ENCODE measurements at places on chromosomes 6 and 20.

DNA sequence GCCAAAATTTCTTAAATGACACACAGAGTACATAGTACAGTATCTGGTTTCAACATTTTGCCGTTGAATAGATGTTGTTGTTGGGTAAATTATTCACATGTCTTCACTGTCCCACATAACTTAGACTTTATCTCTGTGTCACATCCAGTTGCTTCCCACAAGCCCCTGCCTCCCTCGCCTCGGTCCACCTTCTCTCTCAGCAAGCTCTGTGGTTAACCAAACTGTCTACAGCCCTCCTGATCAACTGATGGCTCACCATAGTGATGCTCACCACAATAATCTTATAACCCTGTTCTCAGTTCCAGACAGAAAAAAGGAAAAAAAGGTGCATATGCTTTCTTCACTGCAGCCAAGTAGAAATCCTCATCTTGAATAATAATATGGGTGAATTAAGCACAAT is 23.0 kb downstream of the IL17F start:
- no peak for DNase-seq
- H3K27ac ChIP-seq: no peak overlapping the region
- H3K4me1 ChIP-seq: no peaks in the 10 kb centered on the region
- no peak overlapping the region for H3K4me3 ChIP-seq
- no peaks in the 10 kb centered on the region for H3K27me3 ChIP-seq

DNA sequence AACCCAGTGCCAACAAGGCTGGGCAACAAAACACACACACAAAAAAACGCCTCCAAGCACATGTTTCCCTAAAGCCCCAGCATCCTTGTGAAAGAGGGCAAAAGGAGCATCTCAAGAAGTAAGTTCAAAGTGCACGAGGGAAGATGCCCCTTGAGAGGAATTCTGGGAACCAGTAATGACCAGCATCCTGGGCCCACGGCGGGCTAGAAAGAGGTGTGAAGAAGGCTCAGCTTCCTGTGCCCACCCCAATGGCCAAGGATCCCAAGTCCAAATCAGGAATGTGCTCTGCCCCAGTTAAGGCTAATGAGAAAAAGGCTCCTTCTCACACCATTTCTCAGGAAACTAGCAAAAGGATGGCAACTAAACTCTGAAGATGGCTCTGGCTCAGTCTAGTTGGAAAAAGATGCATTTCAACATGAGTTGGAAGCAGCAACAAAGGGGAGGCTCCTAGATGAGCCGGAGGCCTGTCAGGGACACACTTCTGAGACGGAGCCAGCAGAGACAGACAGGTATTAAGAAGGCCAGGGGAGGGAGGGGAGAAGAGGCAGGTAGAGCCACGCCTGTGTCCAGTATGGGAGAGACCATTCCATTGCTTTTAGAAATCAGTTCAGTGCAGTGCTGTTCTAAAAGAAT is 3.2 kb downstream of the RIMS4 start:
- no peak for DNase-seq
- no peaks in the 10 kb centered on the region for H3K36me3 ChIP-seq
- H3K4me3 ChIP-seq: no peak overlapping the region
- H3K27ac ChIP-seq: no peak overlapping the region
- H3K4me1 ChIP-seq: peaks cover 10% of the 10 kb centered on the region

DNA sequence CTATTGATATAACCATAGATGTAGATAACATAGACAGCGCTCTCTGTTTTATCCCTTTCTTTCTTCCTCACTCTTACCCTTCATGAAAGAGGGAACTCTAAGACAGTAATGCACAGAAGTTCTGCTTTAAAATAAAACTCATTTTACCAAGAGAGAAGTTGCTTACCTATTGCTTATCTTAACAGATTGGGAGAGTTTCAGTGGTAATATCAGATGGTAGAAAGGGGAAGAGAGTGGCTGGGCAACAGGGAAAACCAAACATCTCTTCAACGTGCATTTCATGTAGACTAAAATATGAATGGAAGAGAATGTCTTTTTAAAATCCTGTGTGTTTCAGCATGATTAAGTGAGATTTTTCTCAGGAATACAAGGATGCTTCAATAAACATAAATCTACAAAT is 45.3 kb upstream of the SIRPG start:
- no peak for DNase-seq
- H3K36me3 ChIP-seq: no peaks in the 10 kb centered on the region
- H3K4me3 ChIP-seq: no peak overlapping the region
- H3K27me3 ChIP-seq: no peaks in the 10 kb centered on the region
- H3K4me1 ChIP-seq: no peaks in the 10 kb centered on the region

DNA sequence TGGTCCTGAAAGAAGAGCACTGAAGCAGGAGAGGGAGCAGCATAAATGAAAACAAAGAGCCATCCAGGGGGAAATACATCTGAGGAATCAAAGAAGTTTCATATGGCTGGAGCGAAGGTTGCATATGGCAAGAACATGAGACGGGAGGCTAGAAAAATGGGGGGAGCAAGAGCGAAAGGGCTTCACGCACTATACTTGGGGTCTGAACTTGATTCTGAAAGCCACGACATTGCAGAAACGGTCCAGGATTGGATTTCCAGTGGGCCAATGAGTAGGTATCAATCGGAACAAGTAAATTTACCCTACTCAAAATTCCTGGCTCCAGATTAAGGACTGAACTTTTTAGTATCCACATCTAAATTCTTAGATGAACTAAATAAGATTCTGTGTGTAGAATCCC is 47.9 kb downstream of the B4GALT5 start:
- DNase-seq: no peak
- H3K27me3 ChIP-seq: no peaks in the 10 kb centered on the region
- peaks cover 15% of the 10 kb centered on the region for H3K4me1 ChIP-seq
- no peak overlapping the region for H3K27ac ChIP-seq

- no peak overlapping the region for H3K4me3 ChIP-seq
- H3K27me3 ChIP-seq: no peaks in the 10 kb centered on the region
- no peaks in the 10 kb centered on the region for H3K36me3 ChIP-seq
- no peaks in the 10 kb centered on the region for H3K4me1 ChIP-seq
- no peak overlapping the region for H3K27ac ChIP-seq
Observed at GRCh38 chr20:11847827-11848226, 69.9 kb upstream of the BTBD3 start.

DNA sequence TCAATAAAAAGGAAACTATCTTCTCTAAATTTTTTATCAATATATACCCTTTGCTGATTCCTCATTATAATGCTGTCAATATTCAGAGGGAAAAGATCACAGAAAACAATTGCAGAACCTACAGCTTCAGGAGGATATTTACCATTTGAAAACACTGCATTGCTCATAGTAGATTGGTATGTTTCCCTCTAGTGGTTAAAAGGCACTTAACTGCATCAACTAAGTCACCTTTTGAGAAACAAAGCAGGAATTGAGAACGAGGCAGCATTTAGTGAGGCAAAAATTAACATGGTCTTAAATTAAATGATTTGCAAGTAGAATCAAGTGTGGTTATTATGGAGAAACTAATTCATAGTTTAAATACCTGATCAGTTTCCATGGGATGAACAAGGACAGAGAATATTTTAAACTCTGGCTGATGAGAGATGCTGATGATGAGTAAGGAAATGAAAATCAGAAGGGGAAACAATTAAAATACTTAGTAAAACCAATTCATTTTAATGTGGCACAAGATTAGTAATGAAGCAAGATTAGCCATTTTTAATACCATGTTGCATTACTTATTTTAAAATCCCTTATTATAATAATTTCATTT is 642.1 kb downstream of the EPHA7 start:
- no peak for DNase-seq
- no peaks in the 10 kb centered on the region for H3K27me3 ChIP-seq
- H3K27ac ChIP-seq: no peak overlapping the region
- H3K4me1 ChIP-seq: no peaks in the 10 kb centered on the region
- no peaks in the 10 kb centered on the region for H3K36me3 ChIP-seq

DNA sequence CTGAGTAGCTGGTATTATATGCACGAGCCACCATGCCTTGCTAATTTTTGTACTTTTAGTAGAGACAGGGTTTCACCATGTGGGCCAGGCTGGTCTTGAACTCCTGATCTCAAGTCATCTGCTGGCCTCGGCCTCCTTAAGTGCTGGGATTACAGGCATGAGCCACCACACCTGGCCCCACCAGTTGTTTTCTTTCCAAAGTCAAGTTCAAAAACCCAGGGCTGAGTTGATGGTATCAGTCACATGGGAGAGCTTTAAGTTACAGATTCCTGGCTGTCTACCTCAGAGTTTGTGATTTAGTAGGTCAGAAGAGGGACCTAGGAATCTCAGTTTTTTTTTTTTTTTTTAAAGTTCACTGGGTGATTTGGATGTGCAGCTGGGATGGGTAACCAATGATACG is 107.7 kb downstream of the SCP2D1 start:
- no peak overlapping the region for H3K27ac ChIP-seq
- H3K4me3 ChIP-seq: no peak overlapping the region
- no peaks in the 10 kb centered on the region for H3K4me1 ChIP-seq

DNA sequence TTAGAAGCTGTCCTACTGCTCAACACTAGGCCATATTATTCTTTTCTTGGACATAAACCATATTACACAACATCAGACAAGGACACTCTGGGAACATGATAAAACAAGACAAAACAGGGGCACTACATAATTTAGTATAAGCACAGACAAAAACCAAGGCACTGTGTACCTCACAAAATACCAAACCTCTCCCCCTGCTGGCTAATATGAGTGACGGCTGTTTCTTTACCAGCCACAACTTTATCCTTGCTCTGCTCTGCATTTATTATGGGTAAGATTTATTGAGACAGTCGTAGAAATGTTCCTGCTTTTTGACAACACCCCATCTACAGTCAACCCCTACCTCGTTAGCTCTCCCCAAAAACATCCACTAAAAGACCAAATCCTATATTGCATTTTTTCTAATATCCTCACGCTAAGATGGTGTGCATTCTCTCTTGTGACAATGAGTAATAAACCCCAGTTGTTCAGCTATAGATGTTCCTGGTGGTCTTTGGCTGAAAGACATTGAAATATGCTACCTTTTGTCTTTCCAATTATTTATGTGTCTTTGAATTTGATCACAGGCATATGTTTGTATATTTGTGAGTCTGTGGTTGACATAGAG is 23.8 kb upstream of the POLR1H start:
- H3K4me1 ChIP-seq: no peaks in the 10 kb centered on the region
- H3K27me3 ChIP-seq: no peaks in the 10 kb centered on the region
- no peak overlapping the region for H3K4me3 ChIP-seq
- no peak for DNase-seq

GRCh38 chr6:14726816-14727493 is 518.9 kb upstream of the JARID2 start:
- H3K27ac ChIP-seq: no peak overlapping the region
- no peaks in the 10 kb centered on the region for H3K36me3 ChIP-seq
- no peak for DNase-seq
- no peaks in the 10 kb centered on the region for H3K4me1 ChIP-seq

DNA sequence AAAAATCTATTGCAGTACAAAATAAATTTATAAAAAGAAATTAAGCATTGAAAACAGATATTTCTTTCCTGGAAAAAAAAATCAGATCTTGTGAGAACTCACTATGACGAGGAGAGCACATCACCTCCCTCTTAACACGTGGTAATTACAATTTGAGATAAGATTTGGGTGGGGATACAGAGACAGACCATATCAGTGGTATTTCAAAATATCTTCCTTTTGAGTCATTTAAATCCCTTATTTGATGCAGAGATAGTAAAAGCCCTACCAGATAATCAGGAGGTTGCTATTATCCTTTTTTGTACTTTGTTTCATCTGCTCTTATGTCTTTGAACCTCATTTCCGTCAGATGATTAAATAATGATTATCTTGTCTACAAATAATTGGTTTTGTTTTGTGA is 800.4 kb downstream of the KIF16B start:
- H3K4me3 ChIP-seq: no peak overlapping the region
- H3K4me1 ChIP-seq: no peaks in the 10 kb centered on the region
- no peaks in the 10 kb centered on the region for H3K36me3 ChIP-seq
- no peak for DNase-seq

GRCh38 chr6:30857549-30857948 is 26.8 kb upstream of the DDR1 start:
- no peaks in the 10 kb centered on the region for H3K27me3 ChIP-seq
- H3K4me1 ChIP-seq: no peaks in the 10 kb centered on the region
- H3K27ac ChIP-seq: no peak overlapping the region
- no peak overlapping the region for H3K4me3 ChIP-seq
- H3K36me3 ChIP-seq: no peaks in the 10 kb centered on the region
- no peak for DNase-seq

- no peaks in the 10 kb centered on the region for H3K4me1 ChIP-seq
- no peak overlapping the region for H3K4me3 ChIP-seq
- no peak overlapping the region for H3K27ac ChIP-seq
- H3K27me3 ChIP-seq: no peaks in the 10 kb centered on the region
- H3K36me3 ChIP-seq: no peaks in the 10 kb centered on the region
Observed at GRCh38 chr20:23513164-23513563, 22.2 kb downstream of the CST8 start.

DNA sequence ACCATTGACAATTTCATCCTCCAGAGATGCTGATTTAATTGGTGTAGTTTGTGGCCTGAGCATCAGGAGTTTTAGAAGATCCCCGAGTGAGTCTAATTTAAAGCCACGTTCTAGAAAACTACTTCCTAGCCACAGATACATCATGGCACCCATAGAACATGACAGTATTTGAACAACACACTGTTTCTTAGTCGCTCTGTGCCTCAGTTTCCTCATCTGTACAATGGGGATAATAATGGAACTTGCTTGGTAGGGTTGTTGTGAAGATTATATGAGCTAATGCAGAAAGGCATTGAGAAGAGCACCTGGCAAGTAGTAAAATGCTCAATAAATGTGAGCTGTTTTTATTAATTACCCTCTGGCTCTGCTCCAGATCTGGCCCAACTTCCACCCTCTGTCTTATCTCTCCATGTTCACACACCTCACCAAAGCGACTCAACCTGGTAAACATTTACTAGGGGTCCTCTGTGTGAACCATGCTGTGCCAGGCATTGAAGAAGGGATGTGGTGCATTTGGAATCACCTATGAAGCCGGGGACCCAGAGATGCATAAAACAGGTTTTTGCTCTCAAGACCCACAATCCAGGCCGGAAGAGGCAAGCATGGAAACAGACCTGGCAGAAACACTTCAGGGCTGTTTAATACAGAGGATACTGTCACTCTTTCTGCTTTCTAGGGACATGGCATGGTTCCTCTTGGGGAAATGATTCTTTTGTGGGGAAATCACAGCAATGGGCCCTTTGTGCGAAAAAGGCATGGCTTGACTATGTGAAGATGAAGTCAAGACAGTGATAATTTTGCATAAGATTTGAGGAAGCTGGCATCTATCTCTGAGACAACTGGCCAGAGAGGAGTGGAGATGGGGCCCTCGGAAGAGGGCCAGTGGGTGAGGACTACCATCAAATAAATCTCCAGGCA is 16.2 kb upstream of the MRPS18A start:
- H3K27ac ChIP-seq: peak overlapping the region; percentile 85
- H3K36me3 ChIP-seq: no peaks in the 10 kb centered on the region
- no peak for DNase-seq

DNA sequence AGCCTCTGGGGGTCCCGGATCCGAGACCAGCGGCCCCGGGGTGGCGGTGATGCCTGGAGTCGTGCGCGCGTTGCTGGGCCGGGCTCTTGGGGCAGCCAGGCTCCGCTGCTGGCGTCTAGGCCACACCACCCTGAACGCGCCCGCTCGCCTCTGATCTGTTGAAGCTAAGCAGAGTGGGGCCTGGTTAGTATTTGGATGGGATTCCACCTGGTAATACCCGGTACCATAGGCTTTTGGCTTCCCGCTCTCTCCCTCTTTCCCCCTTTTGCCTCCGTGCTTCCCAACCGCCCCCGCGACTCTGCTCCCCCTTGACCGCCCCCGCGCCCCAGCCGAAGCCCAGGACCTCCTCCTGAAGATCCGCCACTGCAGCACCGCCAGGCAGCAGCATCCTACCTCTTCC is 1383.5 kb upstream of the DEFB115 start:
- H3K4me1 ChIP-seq: no peaks in the 10 kb centered on the region
- H3K36me3 ChIP-seq: no peaks in the 10 kb centered on the region
- no peaks in the 10 kb centered on the region for H3K27me3 ChIP-seq
- no peak overlapping the region for H3K27ac ChIP-seq
- H3K4me3 ChIP-seq: no peak overlapping the region
- no peak for DNase-seq

All from ascending aorta (tissue), 2 donors.